WTC11 (cell line): ENCODE measurements at places on chromosomes 5 and 9.

DNA sequence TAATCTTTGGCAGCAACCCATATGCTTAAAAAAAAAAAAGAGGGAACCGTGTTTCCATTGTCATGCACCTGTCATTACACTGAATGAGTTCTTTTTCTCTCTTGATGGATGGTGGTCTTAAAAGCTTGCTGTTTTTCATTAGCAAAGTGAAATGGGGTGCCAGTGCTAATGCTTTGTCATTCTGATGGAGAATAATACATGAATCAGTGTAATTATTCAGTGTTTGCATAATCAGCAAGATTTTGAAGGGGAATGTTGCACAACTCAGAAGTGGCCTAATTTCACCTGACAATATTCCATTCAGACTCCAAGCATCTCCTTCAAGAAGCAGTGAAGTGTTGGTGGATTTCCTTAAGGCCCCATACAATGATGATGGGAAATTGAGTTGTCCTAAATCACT is 38.1 kb downstream of the MAP1B start:
- DNase-seq, result no peak

GRCh38 chr9:132003896-132004295 is 75.8 kb downstream of the MED27 start:
- DNase-seq, result no peak

GRCh38 chr5:71864730-71865601 is 145.9 kb downstream of the CARTPT start:
- DNase-seq, result no peak

- DNase-seq, result no peak
Observed at GRCh38 chr9:34741628-34742027, 31.7 kb upstream of the CCL21 start.

GRCh38 chr5:82301190-82301589 is 23.0 kb upstream of the RPS23 start:
- DNase-seq, result no peak

GRCh38 chr5:172082180-172082579 is 75.7 kb upstream of the FBXW11 start:
- DNase-seq, result no peak

DNA sequence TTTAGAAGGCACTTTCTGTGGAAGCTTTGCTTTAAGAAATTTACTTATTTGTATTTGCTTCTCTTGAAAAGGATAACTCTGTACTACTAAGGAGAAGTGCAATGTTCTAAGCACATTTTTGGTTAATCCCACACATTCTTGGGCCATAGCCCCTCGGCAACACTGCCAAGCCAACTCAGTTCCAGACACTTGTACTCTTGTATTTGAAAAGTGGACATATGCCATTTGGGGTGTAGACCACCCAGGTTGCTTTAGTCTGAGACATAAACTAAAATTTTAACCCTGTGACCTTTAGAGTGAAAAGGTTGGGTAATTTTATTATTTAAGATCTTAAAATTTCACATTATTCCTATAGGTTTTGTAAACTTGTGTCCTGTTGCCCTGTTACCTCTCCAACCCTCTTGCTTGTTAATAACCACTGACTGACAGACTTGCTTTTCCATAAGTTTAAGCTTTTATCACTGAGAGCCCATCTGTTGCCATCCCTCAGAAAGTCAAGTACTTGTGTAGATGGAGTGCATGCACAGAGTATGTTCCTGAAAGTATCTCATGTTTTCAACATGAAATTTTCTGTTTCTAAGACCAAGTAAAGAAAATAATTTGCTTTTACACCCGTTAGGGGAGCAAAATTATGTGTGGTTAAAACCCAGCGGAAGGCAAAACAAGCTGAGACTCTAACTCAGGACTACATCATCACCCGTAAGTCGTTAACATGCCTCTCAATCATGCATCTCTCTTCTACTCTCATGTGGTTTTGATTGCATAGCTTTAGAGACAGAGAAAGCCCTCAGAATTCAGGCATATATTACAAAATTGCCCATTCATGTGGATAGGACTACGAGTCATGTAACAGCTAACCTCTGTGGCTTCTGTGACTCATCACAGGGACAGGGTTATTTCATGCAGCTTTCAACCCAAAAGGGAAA is 117.3 kb downstream of the GDNF start:
- no peak for DNase-seq

DNA sequence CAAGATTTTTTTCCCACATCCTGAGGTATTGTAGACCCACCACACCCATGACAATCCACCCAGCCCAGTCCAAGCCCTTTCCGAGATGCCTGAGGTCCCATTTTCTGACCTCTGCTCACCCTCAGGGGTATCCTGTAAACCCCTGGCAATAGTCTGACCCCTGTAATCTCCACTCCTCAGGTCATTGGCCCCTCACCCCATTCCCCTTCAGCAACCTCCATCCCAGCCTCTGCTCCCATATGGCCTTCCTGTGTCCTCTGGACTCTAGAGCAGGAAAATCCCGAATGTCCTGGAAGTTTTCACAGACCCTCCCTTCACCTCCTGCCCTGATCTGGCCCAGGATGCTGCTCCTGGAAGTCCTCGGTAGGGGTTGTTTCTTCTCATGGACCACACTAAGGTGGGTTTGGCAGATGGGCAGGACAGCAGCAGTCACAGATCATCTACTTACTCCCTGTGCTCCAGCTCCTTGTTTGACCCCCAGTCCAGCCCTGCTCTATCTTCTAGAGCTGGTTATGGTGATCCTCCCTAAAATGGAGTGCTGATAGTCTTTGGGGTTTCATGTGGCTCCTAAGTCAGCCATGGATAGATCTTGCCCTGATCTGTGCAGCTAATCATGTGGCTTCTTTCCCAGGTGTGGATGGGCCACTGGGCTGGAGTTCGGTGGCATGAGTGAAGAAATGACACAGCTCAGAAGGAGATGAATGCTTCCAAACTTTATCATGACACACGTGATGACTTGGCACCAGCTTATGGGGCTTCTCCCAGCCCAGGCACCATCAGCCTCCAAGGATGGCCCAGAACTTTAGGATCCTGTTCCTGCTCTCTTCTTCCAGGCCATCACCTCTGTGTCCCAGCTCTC is 12.0 kb upstream of the ACSL6 start:
- no peak for DNase-seq

DNA sequence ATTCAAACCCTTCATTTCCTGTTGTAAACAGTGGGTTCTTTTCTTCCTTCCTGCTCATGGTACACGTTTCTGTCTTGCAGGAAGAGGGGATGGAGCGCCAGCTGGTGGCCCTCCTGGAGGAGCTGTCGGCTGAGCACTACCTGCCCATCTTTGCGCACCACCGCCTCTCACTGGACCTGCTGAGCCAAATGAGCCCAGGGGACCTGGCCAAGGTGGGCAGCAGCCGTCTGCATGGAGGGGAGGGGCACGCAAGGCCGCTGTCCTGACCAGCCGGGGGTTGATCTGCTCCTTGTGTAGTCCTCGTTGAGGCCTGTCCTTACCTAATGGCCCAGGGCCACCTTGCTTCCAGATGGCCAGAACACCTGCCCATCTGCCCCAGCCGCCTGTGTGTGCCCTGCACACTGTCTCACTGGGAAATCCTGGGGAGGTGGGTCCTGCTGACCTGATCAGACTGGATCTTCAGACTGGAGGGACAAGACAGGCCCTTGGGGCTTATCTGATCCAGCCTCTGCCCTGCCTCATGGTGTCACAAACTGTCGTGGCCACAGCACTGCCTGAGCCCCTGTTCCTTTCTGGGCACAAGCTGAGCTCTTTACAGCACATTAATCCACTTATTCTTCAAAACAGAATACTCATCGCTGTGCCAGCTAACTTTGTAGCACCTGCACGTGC is 44.7 kb downstream of the LRSAM1 start:
- no peak for DNase-seq

DNA sequence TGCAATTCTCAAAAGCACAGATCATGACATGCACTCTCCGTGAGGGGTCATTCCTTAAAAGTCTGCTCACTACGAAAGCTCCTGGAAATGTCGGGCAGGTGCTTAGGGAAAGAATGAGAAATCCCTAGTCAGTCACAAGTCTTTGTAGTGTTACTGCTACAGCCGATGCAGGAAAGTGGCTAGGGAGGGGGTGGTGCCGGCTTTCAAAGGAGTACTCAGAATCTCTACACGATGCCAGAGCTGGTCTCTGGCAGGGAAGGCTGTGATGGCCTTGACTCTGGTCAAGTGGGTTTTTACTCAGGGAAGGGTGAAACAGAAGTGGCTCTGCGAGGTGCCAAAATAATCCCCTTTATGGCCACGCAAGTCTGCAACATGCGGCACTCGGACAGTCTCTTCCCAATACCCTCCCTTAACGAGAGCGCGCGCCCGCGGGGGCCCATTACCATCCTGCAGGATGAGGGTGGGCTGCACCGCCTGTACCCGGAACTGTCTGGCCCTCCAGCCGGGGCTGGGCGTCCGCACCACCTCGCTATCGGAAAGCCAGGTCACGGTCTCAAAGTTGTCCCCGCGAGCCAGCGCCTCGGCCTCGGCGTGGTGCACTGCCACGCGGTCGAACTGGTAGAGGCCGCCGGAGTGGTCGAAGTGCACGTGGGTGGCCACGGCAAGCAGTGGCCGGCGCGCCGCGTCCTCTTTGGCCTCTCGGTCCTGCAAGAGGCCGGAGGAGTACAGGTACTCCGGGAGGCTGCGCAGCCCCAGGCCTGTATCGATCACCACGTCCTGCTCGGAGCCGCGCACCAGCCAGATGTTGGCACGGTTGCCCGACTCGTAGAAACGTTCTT is 956 bp downstream of the MBLAC2 start:
- DNase-seq, result peak; percentile 62

- no peak for DNase-seq
Observed at GRCh38 chr5:31918739-31919138, 255.4 kb downstream of the GOLPH3 start.

GRCh38 chr9:125393426-125393825 is 131.8 kb downstream of the GAPVD1 start:
- DNase-seq, result no peak

DNA sequence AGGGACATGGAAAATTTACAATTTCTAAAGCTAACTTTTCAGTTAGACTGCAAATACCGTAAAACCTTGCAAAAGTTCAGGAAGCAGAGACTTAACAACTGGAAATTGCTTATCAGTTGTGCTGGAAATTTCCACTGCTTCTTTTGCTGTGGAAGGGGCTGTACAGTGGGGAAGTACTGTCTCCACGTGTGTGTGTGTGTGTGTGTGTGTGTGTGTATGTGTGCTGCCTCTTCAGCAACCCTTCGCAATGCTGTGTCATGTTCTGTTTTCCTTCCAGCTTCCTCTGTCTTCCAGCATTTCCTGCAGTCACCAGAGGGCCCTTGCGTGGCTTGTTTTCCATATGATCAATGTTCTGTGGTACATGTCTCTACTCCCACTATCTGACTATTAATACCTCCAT is 87.5 kb upstream of the RANBP3L start:
- DNase-seq, result no peak

GRCh38 chr9:13941714-13942113 is 372.2 kb downstream of the NFIB start:
- no peak for DNase-seq

DNA sequence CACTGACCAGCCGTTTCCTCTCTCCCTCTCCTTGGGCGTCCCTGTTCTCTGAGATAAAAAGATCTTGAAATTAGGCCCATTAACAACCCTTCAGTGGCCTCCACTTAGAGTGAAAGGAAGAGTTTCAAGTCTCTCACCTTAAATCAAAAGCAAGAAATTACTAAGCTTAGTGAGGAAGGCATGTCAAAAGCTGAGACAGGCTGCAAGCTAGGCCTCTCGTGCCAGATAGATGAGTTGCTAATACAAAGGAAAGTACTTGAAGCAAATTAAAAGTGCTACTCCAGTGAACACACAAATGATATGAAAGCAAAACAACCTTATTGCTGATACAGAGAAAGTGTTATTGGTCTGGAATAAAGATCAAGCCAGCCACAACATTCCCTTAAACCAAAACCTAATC is 331.3 kb upstream of the SEMA6A start:
- no peak for DNase-seq

DNA sequence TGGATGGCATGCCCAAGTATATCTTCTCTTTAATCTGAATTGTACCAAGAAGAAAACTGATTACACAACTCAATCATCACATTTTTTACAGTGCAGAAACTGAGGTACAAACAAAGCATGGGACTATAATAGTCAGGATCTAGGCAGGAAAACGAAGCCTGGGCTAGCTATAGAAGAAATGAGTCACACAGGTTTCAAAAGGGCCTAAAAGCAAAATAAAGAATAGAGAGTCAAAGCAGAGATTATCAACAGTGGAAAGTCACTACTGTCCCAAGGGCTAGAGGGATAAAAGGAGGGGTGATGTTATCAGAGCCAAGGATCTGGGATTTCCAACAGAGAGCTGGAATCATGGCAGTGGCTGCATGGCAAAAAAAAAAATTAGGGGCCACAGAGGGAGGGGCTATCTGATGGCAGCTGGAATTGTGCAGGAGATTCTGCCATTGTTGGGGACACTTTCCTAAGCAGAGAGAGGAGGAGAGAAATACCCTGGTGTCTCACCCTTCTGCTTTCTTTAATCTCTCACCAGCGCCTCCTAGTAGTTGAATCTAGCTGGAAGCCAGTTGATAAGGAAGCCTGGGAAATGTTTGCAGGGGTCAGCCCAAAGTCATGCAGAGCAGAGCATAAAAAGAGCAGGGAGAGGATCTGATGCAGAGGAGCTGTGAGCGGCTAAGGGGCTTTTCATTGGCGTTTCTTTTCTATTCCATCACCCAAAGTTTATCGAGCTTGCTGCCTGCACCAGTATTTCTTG is 343.2 kb downstream of the ACTL7B start:
- no peak for DNase-seq

DNA sequence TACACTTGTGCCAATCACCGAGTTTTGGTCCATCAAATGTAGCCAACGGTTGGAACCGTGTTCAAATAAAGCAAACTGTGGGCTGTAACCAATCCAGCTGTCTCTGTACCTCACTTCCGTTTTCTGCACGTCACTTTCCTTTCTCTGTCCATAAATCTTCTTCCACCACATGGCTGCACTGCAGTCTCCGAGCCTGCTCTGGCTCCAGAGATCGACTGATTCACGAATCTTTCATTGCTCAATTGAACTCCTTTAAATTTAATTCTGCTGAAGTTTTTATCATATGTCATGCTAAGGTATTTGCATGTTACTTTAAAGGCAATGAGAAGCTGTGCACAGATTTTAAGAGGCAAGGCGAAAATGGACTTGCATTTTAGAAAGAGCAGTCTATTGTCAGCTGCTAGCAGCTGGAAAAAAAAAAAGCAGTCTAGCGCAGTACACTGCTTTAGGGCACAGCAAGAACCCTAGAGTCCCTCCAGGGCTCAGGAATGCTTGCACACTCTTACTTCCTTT is 13.2 kb downstream of the TTC39B start:
- DNase-seq, result no peak

GRCh38 chr5:172901012-172901780 is 58.0 kb upstream of the RPL26L1 start:
- DNase-seq, result no peak

GRCh38 chr9:95167998-95168397 is 149.5 kb downstream of the FANCC start:
- DNase-seq, result peak; percentile 77

DNA sequence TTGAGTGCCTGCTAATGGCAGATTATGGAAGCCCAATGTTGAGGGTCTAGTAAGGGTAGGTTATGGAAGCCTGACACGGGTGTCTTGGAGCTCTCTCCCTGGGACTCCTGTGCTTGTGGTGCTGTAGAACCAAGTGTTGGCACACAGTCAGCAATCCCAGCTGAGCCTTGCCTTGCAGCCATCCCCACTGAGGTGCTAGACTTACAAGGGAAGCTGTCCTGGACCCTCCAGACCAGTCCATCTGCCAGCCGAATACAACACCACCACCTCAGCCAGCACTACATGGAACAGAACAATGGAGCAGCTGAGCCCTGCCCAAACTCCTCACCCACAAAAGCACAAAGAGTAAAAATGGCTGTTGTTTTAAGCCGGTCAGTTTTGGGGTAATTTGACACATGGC is 90.5 kb upstream of the DNAH5 start:
- no peak for DNase-seq
